ENCODE measurements at places on chromosomes 4 and X. TPM values are rescaled to one million over a fixed set of nuclear protein-coding genes. Genes with fewer than 3 reads are reported as not detected.

DNA sequence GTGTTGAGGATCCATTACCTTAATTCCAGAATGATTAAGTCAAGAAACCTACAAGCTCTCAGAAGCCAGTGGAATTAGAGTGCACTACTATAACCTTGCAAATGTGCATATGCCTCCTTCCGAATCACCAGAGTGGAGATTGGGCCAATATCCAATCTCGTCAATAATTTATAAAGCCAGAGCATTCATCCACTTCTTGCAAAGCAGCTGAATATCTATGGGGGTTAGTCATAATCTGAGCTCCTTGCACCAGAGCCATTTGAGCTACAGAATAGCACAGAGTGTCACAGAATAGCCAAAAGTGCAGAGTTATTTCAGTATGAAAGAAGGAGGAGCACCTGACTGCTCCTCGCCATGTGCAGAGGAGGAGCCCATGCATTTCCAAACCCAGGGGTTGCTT is 69.2 kb upstream of the MTM1 start:
- no peak for DNase-seq

- DNase-seq = no peak
Observed at GRCh38 chr4:127103681-127104115, 529.1 kb upstream of the INTU start.

- DNase-seq = no peak
Observed at GRCh38 chrX:150240643-150240970, 122.5 kb upstream of the MAMLD1 start.

The USP17L29 gene
- not detected for total RNA-seq

- no peak for DNase-seq
Observed at GRCh38 chrX:38276089-38276488, 51.2 kb downstream of the RPGR start.

The PDE6B gene
- total RNA-seq = 1.8 TPM

The TAF7L gene
- not detected for total RNA-seq

The PDE5A gene
- 46.2 TPM for total RNA-seq

GRCh38 chr4:37837446-37837845 is 11.0 kb downstream of the PGM2 start:
- no peak for DNase-seq

DNA sequence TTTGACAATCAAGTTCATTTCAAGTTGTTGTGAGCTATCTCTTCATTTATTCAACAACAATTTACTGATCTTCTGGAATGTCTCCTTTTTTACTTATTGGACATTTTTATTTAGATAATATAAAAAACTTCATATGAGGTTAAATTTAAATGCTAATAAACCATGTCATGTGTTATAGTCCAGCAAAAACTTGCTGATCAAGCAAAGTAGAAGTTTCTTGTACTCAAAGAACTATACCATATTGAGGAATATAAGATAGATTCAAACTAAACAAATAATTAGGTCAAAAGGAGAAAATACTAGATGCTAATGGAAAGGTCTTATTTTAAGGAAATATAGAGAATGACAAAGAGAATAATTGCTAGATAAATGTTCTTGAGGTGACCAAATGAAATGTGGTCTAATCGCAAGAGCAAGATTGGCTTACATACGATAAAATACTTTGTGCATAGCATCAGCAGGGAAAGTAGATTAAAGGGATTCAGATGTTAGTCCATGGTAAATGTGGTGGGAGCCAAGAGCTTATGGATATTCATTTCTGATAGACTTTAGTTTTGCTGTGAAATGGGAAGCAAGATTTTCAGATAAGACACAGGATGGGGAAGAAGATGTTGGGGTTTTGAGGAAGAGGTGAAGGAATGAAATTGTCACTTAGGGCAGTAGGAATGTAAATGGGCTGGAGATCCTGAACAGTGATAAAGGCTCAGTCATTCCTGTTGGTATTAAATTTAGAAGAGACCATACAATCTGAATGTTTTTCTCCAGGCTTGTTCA is 229.5 kb downstream of the MAPK10 start:
- no peak for DNase-seq

DNA sequence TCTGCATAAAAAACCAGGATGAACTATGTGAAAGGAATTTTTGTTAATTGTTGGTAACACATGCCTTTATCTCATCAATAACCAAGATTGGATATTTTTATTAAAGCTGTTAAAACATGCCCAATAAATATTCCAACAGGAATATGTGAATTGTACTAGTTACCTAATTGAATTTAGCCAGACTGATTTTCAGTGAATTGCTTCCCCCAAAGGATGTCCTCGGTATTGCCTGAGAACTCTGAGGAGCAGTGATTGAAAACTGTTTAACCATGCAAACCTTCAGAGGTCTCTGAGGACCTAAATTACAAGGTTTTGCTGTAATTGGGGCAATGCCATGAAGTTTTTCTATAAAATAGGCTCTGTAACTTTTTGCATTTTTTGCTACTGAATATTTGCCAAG is 66.6 kb downstream of the BLTP1 start:
- DNase-seq = no peak

- DNase-seq = no peak
Observed at GRCh38 chr4:1325176-1325480, 21.9 kb upstream of the UVSSA start.

The RHOXF2 gene
- not detected for total RNA-seq

GRCh38 chrX:41086627-41086932 is 1.3 kb downstream of the USP9X start:
- DNase-seq = no peak

The SPATA4 gene
- not detected for total RNA-seq

The ZCCHC12 gene
- not detected for total RNA-seq

The SSX4B gene
- not detected for total RNA-seq

GRCh38 chrX:10166731-10167151 is 10.0 kb downstream of the CLCN4 start:
- DNase-seq = no peak

The P2RY8 gene
- total RNA-seq = 1.7 TPM

DNA sequence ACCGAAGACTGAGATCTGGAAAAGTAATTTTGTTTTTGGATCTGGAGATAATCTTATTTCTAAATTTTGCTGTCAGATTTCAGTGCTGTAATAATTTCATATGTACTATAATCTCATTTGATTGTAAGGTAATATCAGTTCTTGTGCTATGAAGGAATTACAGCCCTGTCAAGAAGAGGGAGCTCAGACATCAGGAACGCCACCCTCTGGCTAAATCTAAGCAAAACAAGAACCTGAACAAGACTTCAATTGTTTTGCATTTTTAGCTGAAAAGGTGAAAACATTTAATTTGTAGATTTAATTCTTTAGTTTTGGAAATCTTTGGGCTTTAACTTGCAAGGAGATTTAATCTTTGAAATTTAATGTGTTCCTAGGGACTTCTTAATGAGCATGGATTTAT is 525.4 kb upstream of the HS3ST1 start:
- DNase-seq = no peak

DNA sequence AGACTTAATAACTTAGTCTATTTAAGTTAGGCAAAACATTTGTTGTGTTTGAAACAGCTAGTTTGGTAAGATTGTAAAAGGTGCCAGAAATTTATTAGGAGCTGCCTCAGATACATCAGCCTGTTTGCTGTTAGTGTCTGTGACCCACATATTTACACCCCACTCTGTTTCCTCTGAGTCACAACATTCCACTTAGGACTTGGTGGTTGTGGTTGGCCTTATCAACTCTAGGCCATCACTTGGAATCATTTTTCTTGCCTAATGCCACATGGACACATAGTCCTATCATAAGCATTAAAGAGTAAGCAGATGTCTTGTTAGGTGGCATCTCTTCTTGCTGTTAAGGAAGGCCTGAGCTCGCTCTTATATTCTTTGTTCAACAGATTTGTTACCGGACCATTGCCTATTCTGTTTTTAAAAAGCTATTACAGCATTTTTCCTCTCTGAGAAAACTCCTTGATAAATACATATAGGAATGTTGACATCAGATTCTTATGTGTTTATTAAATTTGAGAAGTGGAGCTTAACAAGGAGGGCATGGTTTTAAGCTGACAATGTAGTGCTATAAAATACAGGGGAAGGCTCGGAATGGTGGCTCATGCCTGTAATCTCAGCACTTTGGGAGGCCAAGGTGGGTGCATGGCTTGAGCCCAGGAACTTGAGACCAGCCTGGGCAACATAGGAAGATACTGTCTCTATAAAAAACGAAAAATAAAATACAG is 51.2 kb upstream of the PGRMC2 start:
- DNase-seq = no peak

DNA sequence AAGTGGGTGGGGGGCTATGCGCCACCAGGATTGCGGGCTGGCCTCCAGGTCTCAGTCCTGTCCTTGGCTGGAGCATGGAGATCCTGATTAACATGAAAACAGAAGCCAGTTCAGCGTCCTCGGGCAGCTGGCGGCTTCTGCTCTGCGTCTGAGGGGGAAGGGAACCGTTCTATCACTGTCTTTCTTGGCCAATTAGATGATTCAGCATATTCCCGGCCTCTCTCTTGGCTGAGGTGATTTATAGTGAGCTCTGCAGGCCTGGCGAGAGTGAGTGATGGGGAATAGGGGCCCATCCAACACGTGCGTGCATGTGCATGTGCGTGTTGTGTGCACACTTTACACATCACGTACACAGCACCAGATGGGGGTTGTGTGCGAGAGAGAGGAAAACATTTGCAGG is 145.8 kb upstream of the ATP6AP2 start:
- no peak for DNase-seq

GRCh38 chr4:925171-925570 is 6.9 kb downstream of the GAK start:
- DNase-seq = no peak

DNA sequence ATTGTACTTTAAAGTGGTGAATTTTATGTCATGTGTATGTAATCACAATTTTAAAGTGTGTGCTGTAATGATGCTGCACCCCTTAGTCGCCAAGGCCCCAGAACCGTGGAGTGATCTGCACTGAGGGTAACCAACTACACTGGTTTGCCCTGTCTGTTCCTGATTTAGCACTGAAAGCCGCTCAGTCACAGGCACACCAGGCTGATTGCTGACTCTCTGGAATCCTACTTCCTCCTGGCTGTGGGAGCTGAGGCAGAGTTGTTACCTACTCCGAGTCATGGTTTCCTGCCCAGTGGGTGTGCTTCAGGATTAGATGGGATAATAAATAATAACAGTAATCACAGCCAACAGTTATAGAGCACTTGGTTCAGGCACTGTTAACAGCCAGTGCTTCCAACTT is 645.4 kb downstream of the BCOR start:
- no peak for DNase-seq

The WNK3 gene
- 0.66 TPM for total RNA-seq

- no peak for DNase-seq
Observed at GRCh38 chr4:100062921-100063320, 112.8 kb upstream of the H2AZ1 start.

DNA sequence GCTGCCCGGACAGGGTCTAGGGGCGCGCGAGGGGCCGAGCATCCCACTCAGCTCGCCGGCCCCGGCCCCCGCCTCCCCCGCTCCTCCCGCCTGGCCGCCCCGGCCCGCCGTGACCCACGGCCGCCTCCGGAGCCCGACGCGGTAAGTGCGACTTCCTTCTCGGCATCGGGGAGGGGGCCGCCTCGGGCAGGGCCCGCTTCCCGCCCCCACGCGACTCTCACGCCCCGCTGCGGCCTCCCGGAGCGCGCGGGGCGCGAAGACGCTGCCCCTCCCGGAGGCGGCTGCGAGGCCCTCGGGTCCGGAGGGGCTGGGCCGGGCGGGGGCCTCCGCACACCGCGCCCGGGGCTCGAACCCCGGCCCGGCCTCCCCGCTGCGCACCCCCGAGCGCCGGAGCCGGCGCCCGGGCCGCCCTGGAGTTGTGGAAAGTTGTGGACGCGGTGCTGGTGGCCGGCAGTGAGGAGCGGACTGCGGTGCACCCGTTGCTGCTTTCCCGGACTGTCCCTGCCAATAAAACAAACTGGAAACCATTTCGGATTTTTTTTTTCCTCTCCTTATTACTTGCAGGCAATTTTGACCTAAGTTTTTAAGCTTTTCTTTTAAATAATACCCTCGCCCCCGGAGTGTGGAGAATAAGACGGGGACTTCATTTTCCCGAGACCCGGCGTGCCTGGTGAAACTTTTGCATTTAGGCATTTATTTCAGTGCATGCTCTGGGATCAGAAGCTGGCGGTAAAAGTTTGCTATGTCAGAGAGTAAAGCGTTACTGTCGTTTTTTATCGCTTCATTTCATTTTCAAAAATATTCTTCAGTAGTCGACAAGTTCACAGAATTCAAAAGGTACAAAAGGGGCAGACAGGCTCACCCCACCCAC is 13.0 kb upstream of the TMEM156 start:
- no peak for DNase-seq

DNA sequence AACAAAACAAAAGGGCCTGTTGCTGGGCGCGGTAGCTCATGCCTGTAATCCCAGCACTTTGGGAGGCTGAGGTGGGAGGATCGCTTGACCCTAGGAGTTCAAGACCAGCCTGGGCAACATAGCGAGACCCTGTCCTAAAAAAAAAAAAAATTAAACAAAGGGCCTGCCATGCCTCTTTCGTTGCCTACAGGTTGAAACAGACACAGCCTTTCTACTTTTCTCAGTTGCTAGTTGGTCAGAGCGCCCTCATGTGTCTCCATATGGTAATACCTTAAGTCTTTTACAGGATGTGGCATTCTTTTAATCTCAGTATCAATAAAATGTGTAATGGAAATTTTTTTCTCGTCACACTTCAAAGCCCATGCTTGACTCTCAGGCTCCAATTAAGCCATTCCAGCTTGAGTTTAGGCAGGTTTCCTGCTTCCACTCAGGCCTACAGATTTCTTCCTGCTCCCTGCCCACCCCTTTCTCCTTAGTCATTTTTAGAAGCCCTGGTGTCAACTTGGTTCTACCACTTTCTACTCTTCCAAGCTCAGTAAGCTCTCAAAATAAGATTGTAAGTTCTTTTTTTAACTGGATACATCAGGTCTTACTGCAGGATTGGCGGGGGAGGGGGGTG is 4.6 kb upstream of the SOWAHD start:
- DNase-seq = no peak

DNA sequence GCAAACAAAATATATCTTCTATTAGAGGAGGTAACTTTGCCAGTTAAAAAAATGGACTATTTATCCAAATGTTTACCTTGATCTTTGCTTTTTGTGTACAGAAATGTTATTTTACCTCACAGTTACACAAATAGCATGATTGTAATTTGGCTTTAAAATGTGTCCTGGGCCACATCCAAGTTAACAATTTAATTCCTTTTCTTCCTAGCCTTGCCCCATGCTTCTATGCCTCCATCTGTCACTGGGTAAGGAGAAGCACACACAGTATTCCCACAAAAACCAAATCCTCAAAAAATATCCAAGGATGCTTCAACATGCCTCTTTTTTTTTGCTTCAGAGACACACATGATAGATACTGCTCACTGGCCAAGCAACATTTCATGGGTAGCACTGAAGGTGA is 30.9 kb downstream of the GRXCR1 start:
- DNase-seq = no peak

DNA sequence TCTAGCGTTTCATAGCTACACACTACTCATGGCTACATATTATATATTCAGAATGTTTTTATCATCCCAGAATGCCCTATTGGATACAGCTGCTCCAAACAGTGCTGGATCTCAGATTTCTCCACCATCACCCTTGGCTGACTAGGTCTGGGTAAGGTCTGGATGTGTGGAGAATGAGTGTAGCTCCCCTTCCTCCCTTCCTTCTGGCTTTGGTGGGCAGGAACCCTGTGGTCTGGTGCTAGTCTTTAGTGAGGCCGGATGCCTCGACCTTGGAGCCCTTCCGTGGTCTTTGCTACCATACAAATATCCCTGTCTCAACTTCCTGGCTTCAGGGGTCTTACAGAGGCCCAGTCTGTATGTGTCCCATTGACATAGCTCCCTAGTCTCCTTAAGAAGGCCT is 52.1 kb upstream of the KDR start:
- no peak for DNase-seq

The BEX2 gene
- total RNA-seq = 4.4 TPM

The NAA11 gene
- not detected for total RNA-seq
